ENCODE measurements at places on chromosomes 2 and 18. TPM values are rescaled to one million over a fixed set of nuclear protein-coding genes. Genes with fewer than 3 reads are reported as not detected.

- no peak for DNase-seq
Observed at GRCh38 chr2:99571533-99571932, 81.7 kb upstream of the REV1 start.

DNA sequence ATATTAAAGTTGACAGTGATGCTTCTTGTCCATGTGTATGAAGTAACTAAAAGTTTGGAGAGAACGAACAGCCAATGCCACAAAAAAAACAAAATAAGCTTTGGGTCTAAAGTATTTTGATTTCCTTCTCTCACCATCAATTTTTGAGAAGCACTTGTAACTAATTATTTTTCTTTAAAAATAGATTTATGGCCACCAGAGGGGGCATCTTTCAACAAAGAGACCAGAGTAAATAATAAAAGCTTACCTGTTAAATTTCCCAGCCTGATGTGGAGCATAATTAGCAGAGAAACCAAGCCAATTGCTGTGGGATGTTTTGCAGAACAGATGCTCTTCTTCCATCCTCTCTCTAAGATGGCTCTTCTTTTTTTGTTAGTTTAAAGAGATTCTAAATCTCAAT, 29.0 kb downstream of the LINC00305 start:
- DNase-seq: no peak

The PHLPP1 gene
- total RNA-seq: 10.4 TPM

GRCh38 chr2:134611316-134611715, 107.5 kb downstream of the TMEM163 start:
- DNase-seq: no peak

The MBD2 gene
- 53.6 TPM for total RNA-seq

- no peak for DNase-seq
Observed at GRCh38 chr2:123614596-123614995, 410.5 kb upstream of the CNTNAP5 start.

DNA sequence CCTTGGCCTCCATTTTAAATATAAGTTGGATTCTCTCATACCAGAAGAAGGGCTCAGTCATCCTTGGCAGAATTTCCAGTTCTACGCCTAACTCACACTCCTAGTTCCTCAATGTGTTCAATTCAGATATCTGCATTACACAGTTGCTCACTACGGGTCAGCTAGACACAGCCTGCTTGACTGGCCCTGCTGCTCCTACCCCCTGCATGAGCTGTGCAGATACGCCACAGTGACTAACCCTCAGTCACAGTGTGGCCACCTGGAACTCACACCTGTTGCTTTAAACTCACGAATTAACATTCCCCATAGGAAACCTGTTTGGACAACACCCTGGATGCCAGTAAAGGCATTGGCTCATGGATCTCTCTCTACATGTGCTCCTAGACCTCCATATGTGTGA, 429.6 kb downstream of the NCKAP5 start:
- no peak for DNase-seq

DNA sequence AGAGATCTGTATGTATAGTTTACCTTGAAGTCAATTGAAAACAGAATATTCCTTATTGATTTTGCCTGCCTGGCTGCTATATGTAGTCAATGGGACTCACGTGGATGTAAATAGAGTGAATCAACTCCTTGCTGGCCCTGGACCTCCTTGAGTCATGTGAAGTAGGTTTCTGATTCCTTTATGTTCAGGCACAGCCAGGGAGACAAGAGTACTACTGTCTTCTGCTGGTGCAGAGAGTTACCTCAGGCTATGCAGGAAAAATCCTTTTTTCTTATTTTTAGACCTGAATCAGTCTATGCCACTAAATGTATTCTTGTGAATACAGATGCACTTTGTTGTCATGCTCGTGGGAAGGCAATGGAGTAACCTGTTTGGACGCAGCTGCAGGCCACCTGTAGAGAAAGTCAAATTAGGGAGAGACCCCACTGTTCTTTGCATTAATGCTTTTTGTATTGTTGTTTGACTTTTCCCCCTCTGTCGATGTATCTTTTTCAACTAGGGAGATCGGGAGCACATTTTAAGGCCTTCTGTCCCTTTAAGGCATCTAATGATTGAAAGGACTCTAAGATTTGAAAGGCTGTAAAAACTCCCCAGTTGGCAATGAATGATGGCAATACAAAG, 473.9 kb downstream of the ARHGAP15 start:
- no peak for DNase-seq

DNA sequence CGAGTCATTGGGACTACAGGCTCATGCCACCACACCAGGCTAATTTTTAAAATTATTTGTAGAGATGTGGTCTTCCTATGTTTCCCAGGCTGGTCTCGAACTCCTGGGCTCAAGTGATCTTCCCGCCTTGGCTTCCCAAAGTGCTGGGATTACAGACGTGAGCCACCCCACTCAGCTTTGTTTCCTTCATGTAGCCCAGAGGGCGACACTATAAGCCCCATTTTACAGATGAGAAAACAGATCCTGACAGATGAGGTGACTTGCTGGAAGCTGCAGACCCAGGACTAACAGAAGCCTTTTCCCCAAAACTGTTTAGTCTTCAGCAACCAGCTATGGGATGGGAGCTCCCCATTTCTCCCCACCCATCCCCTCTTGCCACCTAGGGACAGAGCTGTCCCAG, 7.2 kb upstream of the CTDSP1 start:
- DNase-seq: no peak
